ENCODE measurements at places on chromosomes 12 and 14.

GRCh38 chr12:127619869-127620734 lies 646.9 kb upstream of the TMEM132C start:
- DNase-seq, result no peak

GRCh38 chr12:38588624-38589305 lies 272.2 kb downstream of the ALG10B start:
- no peak for DNase-seq

- no peak for DNase-seq
These were observed 20.3 kb upstream of the GNS start for GRCh38 chr12:64779354-64779974.

DNA sequence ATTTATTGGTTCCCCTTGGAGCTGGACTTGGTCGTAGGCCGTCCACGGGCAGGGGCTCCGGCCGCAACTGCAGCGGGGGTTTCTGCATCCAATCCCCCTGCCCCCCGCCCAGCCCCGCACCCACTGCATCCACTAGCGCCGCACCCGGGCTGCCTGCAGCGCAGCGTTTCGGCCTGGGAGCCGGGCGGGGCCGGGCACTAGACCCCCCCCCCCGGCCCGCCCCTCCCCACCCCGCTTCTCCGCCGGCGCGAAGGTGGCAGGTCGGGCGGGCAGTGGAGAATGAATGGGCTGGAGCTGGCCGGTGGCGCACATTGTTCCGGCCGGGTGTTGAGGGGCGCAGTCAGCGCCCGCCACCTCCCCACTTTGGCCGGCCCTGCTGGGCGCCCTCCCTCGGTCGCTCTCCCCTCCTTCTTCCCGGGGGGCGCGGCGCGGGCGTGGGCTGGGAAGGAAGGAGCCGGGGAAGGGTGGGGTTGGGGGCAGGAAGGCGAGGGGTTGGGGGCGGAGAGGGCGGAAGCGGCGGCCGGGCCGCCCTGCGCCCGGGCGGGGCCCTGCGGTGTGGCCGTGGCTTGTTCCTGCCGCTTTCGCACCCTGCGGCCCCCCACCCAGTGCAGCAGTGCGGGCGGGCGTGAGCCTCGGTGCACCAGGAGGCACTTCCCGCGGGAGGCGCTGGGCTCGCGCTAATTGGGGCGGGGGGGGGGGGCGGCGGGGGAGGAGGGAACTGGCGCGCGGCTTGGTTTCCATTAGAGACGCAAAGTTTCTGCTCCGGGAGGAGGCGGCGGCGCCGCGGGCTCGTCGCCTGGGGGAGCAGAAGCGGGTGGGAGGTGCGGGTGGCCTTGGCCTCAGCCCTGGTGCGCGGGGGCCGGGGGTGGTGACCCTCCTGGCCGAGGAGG lies 841 bp downstream of the CALM1 start:
- DNase-seq, result peak; percentile 84

GRCh38 chr12:96183734-96184370 lies 10.3 kb upstream of the ELK3 start:
- no peak for DNase-seq

DNA sequence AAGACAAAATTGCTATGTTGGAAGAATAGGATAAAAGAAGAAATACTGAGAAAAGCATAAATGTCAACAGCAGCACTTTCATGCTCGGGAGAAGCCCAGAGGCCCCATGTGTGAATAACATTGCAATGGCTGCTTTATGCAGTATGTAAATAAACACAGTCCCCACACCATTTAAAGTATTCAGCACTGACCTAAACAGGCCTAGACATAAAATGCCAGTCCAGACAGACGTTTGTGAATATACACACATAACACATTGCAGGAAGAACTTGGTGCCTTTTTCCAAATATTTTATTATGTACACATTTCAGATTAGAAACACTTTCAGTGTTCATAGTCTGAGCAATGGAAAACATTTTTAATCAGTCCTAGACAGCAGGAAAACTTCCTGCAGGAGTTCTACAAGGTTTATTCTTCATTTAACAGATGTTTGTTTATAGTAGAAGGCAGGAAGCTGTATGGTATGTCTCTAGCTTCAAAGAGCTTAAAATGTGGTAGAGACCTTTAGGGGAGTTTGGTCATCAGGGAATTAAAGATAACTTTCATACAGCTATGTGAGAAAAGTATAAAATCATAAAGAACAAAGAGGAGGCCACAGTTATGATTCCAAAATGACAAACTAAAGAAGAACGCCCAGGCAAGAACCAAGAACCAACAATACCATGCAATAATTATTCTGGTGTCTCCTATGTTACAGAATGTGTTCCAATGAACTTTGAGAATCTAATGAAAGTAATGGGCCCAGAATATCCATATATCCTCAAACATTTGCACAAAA lies 30.6 kb upstream of the SLC38A2 start:
- DNase-seq, result no peak

DNA sequence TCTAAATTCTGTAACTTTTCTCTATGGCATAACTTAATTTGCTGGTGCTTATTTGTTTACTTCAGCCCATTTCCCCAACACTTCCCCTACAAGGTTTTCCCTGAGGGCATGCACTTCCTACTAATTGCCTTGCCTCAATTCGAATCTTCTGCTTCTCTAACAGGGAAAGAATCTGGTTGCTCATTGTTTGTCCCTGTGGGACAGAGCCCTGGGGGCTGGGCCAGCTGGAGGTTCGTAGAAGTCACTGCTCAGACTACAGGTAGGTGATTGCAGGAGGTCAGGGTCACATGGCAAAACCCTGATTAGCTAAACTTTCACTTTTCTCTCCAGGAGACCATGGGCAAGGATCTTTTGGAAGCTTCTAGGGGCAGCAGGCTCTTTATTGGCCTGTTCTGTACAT lies 72.0 kb downstream of the ZFC3H1 start:
- no peak for DNase-seq

DNA sequence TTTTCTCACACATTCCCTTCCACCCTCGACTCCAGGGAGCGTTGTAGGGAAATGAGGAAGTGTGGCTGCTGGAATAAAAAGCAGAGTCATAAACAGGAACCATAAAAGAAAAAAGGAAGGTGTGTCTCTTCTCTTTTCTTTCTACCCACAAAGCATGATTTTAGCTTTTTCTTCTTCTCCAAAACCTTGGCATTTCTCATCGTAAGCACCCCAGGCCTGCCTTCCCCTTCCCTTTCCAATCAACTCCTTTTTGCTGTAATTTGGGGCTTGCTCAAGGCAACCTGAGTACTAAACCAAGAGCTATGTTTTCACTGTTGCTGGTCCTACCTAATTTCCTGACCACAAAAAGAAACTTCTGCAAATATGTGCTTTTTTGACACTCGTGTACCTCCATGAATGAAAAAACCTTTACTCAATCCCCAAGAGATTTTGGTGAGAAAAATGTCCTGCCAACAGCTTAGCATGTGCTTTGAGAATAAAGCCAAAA lies 9.2 kb downstream of the PLBD1 start:
- no peak for DNase-seq

GRCh38 chr12:45728630-45729232 lies 775 bp upstream of the ARID2 start:
- peak; percentile 83 for DNase-seq

GRCh38 chr12:11524446-11524845 lies 125.0 kb upstream of the ETV6 start:
- no peak for DNase-seq

DNA sequence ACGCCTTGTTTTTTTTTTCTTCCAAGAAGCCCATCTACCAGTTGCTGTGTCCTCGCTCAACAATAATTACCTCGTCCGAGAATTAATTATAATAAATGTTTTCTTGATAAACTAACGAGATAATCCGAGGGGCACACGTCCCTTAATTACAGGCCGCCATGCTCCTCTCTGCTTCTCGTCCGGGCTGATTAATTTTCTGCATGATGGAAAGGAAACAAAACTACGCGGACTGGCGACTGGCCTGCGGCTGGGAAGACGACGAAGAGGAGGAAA lies 2.2 kb downstream of the OTX2 start:
- no peak for DNase-seq

DNA sequence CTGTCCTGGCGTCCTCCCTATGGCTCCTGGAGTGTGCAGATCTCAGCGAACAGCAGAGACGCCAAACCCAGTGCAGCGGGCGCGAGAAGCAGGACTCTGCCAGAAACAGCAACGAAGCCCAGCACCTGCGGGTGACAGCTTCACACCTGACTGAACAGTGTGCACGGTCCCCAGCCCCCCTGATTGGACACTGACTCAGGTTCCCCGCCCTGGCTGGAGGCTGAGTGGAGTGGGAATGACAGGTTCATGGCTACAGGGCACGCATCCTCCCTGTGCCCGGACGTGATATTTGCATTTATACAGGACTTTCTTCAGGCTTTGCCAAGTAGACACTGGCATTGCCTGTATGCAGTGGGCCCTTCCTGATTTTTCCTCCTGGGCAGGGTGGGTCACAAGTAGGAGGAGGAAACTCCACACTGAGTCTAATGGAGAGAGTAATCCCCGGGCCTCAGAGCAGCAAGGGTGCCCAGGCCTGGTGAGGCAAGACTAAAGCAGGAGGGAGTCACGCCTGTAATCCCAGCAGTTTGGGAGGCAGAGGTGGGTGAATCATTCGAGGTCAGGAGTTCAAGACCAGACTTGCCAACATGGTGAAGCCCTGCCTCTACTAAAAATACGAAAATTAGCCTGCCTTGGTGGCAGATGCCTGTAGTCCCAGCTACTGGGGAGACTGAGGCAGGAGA lies 71.6 kb downstream of the ASCL4 start:
- no peak for DNase-seq

GRCh38 chr14:50718949-50719348 lies 50.8 kb upstream of the SAV1 start:
- DNase-seq, result no peak

GRCh38 chr12:58481811-58482210 lies 438.5 kb downstream of the LRIG3 start:
- DNase-seq, result no peak

DNA sequence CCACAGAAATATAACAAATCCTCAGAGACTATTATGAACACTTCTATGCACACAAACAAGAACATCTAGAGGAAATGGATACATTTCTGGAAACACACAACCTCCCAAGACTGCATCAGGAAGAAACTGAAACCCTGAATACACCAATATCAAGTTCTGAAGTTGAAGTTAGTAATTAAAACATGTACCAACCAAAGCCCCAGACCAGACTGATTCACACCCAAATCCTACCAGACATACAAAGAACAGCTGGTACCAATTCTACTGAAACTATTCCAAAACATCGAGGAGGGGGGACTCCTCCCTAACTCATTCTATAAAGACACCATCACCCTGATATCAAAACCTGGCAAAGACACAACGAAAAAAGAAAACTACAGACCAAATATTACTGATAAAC lies 114.7 kb upstream of the CCDC175 start:
- DNase-seq, result no peak

GRCh38 chr12:70918321-70918720 lies 2.2 kb downstream of the PTPRR start:
- DNase-seq, result no peak

DNA sequence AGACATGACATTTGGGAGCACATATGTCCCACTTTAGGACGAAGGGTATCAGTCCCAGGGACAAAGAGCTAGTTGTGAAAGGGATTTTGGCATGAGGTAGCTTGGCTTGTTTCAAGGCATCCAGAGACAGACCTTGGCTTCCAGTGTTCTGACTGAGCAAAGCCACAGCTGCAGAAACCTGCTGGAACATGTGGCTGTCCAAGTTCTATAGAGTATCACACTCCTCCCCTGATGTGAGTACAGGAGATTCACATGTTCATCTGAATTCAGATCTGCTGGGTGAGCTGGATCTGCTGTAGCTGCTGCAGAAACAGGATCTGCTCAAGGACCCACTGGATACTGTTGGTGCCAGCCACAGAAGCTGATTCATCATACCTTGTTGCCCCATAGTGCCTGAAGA lies 10.1 kb upstream of the C14orf39 start:
- no peak for DNase-seq

- no peak for DNase-seq
These were observed 3.4 kb downstream of the KRT4 start for GRCh38 chr12:52810554-52810953.

DNA sequence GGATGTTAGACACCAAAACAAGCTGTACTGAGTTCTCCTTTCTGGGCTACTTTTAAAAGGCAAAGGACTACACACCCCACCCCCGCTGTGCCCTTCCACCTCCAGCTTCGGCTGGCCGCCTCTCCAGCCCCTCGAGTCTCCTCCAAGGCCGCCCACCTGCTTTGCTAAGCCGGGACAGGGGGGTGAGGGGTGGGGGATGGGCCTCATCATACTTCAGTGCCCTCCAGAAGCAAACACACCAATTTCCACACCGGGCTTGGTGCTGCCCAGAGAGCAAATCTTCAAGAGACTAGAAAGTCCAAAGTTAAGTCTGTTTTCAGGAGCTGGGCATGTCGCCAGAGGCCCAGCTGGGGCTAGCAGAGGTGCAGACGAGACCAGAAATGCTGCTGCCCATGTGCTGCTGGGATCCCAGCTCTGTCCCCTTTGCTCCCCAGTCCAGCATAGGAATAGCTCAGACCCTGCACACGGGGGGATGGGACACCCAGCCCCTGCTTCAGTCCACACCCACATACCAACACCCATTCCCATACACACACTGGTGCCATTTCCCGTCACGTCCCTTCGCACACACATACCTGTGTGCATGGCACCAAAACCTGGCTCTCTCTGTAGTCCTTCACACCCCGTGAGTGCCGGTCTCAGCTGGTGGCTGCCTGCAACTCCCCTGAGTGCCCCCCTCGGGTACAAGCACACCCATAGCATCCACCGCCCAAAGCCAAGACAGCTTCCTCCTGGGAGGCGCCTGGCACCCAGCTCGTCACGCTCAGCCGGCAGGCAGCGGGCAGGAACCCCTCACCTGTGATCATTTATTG lies 1.0 kb downstream of the SLC6A12 start:
- no peak for DNase-seq

GRCh38 chr12:83793616-83794015 lies 1106.9 kb downstream of the TMTC2 start:
- no peak for DNase-seq

DNA sequence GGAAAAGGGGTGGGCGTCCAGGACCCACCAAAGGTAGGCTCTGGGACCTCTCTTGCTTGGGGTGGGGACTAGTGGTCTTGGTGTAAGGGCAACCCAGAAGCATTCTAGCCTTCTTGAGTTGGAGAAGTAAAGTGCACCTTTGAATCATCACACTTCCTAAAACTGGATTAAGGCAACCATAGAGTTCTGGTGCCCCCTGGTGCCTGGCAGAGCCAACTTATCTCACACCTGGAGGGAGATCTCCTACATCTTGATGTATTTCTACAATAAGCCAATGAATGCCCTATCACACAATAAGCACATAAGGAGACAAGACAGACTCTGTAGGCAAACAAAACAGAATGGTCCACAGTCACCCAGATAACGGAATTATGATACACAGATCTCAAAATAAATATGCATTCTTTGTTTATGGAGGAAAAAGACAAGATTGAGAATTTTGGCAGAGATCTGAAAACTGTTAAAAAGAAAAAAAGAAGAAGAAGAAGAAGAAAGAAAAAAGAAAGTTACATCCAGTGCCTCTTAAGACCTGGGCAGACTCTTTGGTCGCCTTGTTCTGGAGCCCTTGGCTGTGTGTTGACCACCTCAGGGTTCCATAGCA lies 95.9 kb upstream of the PPP2R5C start:
- peak; percentile 28 for DNase-seq

DNA sequence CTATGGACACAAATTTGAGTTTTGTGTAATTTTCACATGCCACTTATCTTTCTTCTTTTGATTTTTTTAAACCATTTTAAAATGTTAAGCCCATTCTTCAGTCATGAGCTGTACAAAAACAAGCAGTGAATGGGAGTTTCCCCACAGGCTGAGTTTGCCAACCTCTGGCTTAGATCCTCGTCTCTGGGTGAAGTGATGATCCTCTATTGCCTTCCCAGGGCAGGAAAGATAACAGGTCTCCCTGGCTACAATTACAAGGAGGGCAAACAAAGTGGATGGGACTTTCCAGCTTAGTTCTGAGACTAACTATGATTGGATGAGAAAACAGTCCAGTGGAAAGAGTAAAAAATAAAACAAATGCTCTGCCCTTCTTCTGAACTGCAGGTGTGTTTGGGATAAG lies 203.7 kb downstream of the SPTSSA start:
- DNase-seq, result no peak
